Stimulated activated CD4-positive, alpha-beta T cell treated with anti-CD3 and anti-CD28 coated beads, TNF-alpha, amount 100 ng/mL, for 24 hours (primary cell): ENCODE measurements at places on chromosomes 12 and 14.

DNA sequence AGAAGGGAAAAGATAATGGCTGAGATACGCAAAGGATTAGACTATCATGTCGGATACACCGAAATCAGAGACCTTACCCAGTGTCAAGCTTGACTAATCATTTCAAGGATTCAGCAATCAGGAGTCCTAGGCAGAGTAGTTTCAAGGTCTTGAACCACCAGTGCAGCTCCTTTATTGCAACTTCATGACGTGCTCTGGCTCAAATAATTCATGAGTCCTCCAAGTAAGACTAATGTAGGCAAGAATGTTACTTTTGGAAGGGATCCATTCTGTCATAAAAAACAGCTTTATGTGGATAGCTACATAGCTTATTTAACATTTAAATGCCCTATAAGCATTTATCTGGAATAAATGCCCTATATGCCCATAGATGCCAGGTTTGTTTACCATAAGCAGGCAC is 123.2 kb downstream of the LMO3 start:
- no peak for DNase-seq

DNA sequence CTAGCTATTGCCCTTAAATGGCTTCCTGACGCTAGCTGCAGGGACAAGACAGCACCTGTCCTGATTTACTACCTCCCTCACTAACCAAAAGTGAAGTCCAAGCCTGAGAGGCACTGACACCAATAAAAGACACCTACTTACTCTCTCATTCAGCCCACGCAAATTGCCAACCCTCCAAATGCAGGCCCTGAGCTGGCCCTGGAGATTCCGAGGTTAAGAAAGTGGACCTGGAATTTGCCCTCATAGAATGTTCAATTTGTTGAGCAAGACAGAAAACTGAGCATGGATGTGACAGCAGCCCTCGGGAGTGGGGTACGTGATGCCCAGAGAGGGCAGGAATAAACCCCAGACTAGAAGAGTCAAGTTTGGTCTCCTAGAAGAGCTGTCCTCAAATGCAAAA is 16.4 kb downstream of the SERPINA3 start:
- DNase-seq, result no peak

- no peak for DNase-seq
These were observed 30.8 kb downstream of the RPS6KA5 start for GRCh38 chr14:91029456-91030217.

DNA sequence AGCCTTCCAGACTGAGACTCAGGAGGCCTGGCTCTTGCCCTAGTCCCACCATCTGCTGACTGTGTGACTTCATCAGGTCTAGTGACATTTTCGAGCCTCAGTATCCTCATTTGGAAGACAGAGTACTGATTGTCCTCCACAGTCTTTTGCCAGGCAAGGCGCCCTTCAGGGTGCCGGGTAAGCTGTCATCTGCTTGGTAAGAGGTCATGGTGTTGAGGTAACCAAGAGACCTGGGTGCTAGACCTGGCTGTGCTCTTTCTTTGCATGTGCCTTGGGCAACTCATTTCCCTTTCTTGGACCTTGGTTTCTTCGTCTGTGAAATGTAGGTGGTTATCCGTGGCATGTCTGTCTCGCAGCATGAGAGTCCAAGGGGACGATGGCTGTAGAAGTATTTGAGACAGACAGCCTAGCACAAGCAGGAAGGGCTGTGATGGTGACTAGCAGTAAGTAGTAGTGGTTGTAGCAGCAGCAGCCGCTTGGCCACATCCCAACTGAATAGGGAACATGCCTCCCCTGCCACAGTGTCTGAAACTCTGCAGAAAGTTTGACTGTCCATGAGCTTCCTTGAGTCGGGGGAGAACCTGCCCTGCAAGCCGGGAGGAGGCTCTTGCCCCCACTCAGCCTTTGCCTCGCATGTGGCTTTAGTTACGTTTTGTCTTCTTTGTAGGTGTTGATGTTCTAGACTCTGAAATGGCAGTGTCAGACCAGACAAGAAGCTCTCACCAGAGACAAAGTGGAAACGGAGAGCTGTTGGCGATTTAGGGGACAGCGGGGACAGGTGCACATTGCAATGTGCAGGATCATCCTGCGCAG is 40.3 kb downstream of the EVL start:
- no peak for DNase-seq

DNA sequence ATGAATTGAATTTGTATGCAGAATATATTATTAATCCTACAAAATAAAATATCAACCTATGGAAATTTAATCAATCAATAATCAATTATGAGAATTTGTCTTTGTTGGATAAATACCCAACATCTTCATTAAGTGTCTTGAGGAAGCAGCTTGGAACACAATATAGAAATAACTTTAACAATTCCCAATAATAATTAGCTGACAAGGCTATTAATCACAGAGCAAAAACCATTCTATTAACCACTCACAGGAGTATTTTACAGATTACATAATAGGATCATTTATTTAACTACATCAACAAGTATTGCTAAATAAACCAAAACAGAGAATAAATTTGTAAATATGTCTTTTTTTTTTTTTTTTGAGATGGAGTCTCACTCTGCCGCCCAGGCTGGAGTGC is 190.3 kb downstream of the CEP128 start:
- no peak for DNase-seq
